ENCODE measurements at places on chromosomes 16 and 17.
A peak's percentile ranks its signal among the peaks of the same experiment; 100 is the strongest.

GRCh38 chr16:4709481-4709880 lies 16.1 kb downstream of the NUDT16L1 start:
- H3K27me3 ChIP-seq: no peaks in the 10 kb centered on the region
- H3K4me1 ChIP-seq: no peaks in the 10 kb centered on the region
- no peak overlapping the region for H3K4me3 ChIP-seq
- peaks cover 5% of the 10 kb centered on the region for H3K36me3 ChIP-seq

GRCh38 chr16:49900875-49901274 lies 45.0 kb upstream of the ZNF423 start:
- no peak overlapping the region for H3K4me3 ChIP-seq
- no peaks in the 10 kb centered on the region for H3K27me3 ChIP-seq
- no peak overlapping the region for H3K27ac ChIP-seq
- no peaks in the 10 kb centered on the region for H3K36me3 ChIP-seq
- H3K4me1 ChIP-seq: no peaks in the 10 kb centered on the region
- no peak for DNase-seq

- no peaks in the 10 kb centered on the region for H3K36me3 ChIP-seq
- DNase-seq: no peak
- no peak overlapping the region for H3K4me3 ChIP-seq
- no peaks in the 10 kb centered on the region for H3K27me3 ChIP-seq
- no peaks in the 10 kb centered on the region for H3K4me1 ChIP-seq
- no peak overlapping the region for H3K27ac ChIP-seq
Measured at GRCh38 chr17:15516150-15516549, 47.1 kb downstream of the TVP23C start.

DNA sequence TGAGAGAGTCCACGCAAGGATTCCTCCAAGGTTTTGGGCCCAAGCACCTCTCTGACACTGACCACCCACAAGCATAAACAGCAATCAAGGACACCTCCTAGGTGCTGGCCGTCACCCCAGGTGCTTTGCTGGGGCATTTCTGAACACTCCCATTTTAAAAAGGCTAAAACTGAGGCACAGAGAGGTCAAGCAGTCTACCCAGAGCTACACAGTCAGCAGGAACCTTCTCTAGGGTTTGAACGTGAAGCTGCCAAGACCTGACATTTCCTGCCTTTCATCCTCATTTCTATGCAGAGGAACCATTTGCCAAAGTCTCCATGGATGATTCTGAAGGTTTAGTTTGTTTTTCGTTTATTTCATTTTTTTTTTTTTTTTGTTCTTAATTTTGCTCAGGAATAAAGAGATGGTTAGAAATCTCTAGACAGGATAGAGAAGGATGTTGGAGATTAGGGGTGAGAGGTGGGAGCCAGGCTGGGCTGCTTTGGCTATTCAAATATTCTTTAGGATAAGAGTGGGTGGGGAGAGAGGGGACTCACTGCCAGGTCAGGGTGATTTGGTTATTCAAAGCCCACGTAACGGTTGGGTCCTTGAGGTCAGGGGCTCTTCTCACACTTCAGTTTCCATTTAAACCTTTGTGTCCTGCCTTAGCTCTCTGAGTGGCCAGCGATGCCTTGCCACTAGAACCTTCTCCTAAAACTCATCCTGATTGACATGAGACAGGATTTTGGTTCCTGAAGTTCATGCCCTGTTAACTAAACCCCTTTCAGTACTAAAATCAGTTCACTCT lies 6.2 kb downstream of the PLCG2 start:
- no peaks in the 10 kb centered on the region for H3K4me1 ChIP-seq
- H3K27me3 ChIP-seq: no peaks in the 10 kb centered on the region
- H3K27ac ChIP-seq: peak overlapping the region; percentile 36
- no peak for DNase-seq
- H3K36me3 ChIP-seq: no peaks in the 10 kb centered on the region
- H3K4me3 ChIP-seq: no peak overlapping the region

DNA sequence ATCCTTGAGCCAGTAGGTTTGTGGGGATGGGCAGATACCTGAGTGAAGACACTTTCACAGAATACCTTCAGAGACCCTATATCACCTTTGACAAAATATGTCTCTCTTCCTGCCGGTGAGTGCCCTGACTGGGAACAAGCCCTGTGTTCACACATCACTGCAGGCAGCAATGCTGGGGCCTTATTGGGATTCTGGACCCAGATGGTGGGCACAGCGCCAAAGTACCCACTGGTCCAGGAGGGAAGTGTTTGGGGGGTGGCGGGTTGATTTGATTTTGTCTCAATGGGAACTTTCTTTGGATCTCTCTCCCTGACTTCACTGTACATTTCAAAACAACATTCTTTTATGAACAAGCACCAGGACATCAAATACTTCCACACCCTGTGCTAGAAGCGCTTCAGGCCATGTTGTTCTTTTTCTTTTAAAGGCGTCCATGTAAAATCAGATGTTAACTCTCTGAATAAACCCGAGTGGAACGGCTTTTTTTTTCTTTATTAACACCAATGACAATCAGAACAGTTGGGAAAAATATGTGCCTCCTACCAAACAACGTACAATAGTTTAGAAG lies 62.4 kb upstream of the AKTIP start:
- no peaks in the 10 kb centered on the region for H3K4me1 ChIP-seq
- no peaks in the 10 kb centered on the region for H3K27me3 ChIP-seq
- DNase-seq: no peak
- H3K27ac ChIP-seq: no peak overlapping the region
- H3K36me3 ChIP-seq: no peaks in the 10 kb centered on the region

GRCh38 chr16:81808933-81809480 lies 29.9 kb downstream of the PLCG2 start:
- no peaks in the 10 kb centered on the region for H3K27me3 ChIP-seq
- no peaks in the 10 kb centered on the region for H3K36me3 ChIP-seq
- no peak for DNase-seq
- no peaks in the 10 kb centered on the region for H3K4me1 ChIP-seq
- no peak overlapping the region for H3K4me3 ChIP-seq
